ENCODE measurements at places on chromosomes 2 and 18.

- no peak for DNase-seq
Observed at GRCh38 chr18:13517369-13517768, 209.0 kb downstream of the FAM210A start.

GRCh38 chr2:39356922-39357639, 80.0 kb downstream of the MAP4K3 start:
- DNase-seq = no peak

GRCh38 chr2:166924967-166925366, 36.7 kb downstream of the XIRP2 start:
- no peak for DNase-seq

DNA sequence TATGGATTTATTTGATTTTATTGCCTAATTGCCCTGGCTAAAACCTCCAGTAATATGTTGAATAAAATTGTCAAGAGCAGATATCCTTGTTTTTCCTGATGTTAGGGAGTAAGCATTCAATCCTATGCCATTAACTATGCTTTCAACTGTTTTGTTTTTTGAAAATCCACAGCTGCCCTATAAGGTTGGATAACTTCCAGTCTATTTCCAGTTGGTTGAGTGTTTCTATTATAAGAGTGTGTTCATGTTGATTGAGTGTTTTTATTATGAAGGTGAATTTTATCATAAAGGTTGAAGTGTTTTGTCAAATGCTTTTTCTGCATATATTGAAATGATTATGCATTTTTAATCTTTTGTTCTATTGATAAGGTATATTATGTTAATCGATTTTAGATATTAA, 149.9 kb upstream of the SCN7A start:
- DNase-seq = no peak

- no peak for DNase-seq
Observed at GRCh38 chr2:7795778-7796563, 878.8 kb downstream of the RNF144A start.

GRCh38 chr2:229725716-229726574, 11.6 kb upstream of the DNER start:
- no peak for DNase-seq

DNA sequence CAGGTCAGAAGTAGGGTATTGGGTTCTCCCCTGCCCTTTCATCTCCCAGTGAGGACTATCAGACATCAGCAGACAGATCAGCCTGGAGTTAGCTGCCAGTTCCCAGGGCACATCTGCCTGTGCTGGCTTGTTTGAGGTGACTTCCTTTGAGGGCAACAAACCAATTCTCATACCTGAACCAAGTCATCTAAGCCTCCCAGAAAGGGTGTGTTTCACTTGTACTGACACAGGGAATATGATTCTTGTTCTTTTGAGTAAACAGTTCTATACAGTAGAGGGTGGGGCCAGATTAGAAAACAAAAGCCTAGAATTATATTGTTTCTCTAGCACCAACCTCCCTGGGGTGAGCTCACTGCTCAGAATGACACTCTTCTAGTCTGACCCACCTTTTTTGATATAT, 591.9 kb downstream of the SLC4A3 start:
- DNase-seq = no peak

- DNase-seq = no peak
Observed at GRCh38 chr2:60546756-60547420, 6.6 kb downstream of the BCL11A start.

DNA sequence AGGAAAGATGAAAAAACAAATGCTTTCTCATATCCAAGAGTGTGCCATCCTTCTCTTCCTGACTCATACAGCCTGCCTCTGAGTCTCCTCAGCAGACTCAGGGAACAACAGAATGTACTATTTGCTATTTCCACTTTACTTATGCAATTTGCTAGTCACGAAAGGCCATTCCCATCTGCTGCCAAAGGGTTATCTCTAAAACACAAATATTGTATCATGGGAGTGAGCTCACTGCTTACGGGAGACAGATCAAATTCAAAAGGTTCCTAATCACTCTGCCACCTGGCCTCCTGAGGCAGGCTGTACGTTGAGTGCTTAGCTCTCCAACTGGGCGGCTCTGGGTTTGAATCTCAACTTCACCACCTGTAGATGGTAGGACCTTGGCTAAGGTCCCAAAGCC, 92.0 kb downstream of the GAREM1 start:
- DNase-seq = no peak

DNA sequence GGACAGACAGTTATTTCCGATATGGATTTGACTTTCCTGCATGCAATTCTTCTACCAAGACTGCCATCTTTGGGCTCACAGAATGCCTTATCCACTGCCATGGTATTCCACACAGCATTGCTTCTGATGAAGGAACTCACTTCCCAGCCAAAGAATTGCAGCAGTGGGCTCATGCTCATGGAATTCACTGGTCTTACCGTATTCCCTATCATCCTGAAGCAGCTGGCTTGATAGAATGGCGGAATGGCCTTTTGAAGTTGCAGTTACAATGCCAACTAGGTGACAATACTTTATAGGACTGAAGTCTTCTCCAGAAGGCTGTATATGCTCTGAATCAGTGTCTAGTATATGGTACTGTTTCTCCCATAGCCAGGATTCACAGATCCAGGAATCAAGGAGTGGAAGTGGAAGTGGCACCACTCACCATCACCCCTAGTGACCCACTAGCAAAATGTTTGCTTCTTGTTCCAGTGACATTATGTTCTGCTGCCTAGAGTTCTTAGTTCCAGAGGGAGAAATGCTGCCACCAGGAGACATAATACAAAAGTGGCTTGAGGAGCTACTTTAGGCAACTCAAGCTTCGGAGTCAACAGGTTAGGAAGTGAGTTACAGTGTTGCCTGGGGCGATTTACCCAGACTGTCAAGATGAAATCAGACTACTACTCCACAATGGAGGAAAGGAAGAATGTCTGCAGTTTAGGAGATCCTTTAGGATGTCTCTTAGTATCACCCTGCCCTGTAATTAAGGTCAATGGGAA, 23.8 kb upstream of the SMAD4 start:
- DNase-seq = no peak

DNA sequence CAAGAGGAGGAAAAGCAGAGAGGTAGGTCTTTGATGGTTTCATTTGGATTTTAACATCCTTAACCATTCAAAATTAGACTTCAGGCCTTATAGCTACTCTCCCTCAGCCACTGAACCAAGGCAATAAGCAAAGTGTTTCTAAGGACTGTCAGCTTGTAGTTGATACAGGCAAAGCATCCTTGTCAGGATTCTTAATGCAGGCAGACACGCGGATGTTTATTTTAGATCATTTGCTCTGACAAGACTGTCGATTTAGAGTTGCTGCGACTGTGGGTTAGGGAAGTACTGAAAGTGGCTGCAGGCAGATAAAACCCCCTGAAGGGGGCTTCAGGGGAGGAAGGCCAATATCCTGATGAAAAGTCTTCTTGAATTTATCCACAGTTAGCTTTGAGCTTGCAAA, 46.6 kb downstream of the CDH20 start:
- no peak for DNase-seq

DNA sequence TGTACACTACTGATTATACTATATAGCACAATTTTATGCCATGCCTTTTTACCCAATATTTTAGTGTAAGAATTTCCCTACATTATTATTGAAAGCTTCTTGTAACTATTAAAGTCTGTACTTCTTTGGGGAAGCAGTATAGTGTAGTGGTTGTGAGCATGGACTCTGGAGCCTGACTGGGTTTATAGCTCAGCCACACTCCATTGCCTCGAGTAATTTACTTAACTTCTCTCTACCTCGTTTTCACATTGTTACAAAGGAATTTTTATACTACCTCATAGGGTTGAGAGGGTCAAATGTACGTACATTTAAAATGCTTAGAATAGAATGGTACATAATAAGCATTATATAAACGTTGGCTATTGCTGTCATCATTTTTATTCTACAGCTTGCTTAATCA, 139.2 kb downstream of the UBR3 start:
- no peak for DNase-seq

- no peak for DNase-seq
Observed at GRCh38 chr2:154455866-154456265, 242.6 kb upstream of the KCNJ3 start.
